ENCODE measurements at places on chromosomes 4 and X. TPM values are rescaled to one million over a fixed set of nuclear protein-coding genes. Genes with fewer than 3 reads are reported as not detected.

- no peak for DNase-seq
Observed at GRCh38 chr4:184651899-184652298, 2.4 kb downstream of the PRIMPOL start.

DNA sequence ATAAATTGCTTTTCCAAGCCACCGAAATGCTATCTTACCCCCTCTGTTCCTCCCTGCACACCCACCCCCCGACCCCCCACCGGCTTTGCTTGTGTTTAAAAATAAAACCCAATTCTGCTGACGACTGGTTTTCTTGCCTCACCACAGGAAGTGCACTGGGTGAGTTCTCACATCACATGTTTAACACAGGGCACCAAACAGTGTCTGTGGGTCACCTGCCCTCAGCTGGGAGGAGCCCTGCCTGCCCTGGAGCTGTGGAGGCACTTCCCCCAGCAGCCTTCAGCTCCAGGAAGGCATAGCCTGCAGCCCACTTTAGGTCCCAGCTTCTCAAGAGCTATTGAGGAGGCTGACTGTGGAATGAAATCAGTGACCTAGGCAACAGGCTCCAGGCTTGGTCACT is 8.8 kb downstream of the TMEM255A start:
- no peak for DNase-seq

- DNase-seq: no peak
Observed at GRCh38 chr4:41989994-41990364, 351 bp upstream of the SLC30A9 start.

DNA sequence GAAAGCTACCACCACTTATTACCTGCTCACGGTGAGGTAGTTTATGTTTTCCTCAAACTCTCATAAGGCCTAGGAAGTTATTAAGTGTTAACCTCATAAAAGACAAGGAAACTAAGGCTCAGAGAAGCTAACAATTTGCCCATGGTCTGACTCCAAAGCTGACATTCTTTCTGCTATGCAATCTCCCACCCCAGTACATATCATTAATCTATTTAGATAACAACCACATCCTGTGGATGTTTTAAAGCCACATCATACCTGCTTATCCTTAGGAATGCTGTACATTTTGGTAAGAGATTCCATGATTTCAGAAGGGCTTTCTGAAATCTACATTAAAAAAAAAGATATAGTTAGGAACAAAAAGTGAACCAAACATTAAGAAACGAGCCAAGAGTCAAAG is 55.4 kb downstream of the HUWE1 start:
- no peak for DNase-seq

DNA sequence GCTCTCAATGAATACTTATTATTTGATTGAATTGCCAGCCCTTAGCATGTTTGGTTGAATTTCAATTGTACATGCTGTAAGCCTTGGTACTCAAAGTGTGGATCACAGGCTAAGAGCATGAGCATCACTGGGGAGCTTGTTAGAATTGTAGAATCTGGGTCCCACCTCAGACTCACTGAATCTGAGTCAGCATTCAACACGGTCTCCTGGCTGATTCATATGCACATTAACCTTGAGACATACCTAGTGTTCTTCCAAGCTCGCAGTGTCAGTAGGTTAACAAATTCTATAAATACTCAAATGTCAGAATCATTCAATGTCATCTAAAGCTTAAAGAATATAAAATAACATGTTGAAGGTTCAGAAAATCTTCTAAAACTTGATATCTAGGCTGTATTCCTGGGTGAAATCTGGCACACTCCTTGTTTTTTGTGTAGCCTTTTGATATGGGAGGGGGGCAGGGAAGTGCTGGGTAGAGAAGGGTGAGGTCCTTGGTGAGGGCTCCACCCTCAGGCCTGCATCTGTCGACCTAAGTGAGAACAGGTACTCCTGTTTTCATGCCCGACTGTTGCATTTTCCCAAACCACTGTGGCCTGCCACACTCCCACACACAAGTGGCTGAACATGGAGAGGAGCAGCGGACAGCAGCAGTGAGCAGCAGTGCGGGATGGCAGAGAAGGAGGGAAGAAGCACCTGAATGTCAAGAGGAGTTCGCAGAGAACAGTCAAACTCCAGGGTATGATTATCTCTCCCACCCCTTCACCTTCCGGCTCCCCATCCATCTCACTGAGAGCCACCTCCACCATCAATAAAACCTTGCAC is 529.6 kb upstream of the IGFBP7 start:
- DNase-seq: no peak

DNA sequence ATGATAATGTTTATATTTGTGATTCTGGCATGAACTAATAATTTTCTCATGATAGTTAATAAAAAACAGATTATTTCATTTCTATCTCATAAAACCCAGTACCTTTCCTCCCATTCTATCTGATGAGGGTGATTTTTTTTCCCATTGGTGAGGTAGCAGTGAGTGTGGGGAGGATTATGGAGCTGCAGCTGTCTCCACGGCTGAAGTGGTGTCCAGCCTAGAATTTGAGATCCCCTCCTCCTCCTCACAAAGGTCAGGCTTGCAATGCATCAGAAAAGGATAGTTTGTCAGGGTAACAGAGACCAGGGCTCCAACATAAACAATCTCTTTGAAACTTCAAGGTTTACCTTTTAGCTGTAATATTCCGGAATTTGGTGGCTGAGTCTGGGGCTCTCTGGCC is 60.9 kb downstream of the C4orf51 start:
- DNase-seq: no peak

- no peak for DNase-seq
Observed at GRCh38 chr4:150009533-150009932, 68.7 kb upstream of the DCLK2 start.

DNA sequence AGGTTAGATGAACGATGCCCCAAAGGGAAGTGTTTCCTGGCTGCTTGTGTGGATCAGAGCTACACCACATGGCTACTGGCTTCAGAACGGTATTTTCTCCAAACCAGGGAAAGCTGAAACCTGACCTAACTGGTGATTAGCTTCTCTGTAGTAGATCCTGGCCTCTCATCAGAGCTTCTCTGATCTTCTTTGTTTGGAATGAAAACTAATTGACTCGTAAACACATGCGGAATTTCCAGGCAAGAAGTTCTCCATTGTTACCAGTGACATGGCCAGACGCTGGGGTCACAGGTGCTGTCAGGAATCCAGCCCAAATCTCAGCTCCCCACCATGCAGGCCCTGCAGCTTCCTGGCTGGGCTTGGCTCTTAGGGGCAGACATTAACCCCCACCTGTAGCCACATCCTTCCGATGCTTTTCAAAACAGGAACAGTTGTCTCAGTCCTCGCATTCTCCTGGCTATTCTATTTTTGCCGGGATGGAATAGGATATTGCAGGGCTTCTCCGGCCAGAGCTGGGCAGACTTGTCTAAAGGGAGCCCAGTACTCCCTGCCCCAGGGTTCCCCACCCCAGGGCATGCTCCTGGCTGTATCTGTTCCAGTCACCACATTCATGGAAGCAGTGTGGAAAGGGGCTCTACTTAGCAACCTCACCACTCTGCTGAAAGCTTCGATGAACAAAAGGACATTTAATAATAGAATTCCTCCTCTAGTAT is 305.4 kb upstream of the F9 start:
- no peak for DNase-seq

- DNase-seq: no peak
Observed at GRCh38 chrX:105822138-105823091, at the start of gene NRK. TSS of gene NRK (plus strand) at chrX:105822539. CDS start at chrX:105822846, 307 bp downstream.

- DNase-seq: no peak
Observed at GRCh38 chr4:3792813-3793212, 26.6 kb downstream of the ADRA2C start.

DNA sequence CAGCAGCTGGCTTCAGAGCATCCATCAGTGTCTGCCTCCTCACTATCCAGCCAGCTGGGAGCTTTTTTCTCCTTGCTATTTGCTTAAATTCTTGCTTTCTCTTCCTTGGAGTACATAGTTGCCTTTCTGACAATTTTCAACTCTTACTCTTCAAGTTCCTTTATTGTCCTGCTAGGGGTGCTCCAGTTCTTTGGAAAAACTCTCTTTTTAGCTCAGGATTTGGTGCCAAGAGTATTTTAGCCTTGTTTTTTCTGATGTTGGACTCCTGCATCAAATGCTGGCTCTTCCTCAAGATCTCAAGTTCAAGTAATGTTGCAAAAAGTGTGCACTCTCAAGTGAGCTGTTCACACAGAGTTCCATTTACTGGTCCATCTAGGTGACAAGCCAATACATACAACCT is 126.4 kb downstream of the KDR start:
- no peak for DNase-seq

DNA sequence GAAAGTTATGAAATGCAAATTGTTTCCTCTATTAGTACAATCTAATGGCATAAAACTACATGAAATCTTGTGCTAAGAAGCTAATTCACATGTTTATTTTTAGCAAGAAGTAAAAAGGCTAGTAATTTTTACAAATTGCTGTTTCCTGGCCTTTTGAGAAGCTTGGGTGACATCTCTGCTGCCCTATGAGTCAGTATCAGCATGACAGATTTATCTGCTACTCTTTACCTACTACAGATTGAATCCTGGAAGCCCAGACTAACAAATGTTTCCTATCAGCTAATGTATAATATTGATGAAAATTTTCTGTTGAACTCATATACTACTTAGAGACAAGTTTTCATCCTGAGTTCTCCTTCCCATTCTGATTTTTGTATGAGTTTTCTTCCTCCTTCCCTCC is 232.4 kb downstream of the DCTD start:
- DNase-seq: no peak

DNA sequence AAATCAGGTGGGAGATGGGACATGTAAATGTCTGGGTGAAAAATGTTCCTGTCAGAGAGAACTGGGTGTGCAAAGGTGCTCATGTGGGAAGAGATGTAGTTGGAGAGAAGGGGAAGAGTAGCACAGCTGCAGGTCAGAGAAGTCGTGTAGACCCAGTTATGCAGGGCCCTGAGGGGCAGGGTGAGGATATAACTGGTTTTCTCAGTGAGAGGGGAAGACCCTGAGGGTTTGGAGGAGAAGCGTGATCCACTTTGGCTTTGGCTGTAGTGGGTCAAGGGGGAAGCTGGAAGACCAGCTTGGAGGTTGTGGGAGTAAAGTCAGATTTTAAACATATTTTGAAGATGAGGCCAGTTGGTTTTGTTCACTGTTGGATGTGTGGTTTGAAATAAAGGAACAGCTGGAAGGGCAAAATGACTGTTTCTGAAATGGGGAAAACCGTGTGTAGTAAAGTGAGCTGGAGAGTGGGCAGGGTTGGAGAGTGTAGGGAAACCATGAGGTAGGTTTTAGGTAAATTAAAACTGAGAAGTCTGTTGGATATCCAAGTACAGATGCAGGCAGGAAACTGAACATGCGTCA is 44.2 kb downstream of the NAP1L5 start:
- no peak for DNase-seq

- DNase-seq: no peak
Observed at GRCh38 chr4:80967346-80967745, 63.2 kb upstream of the BMP3 start.

DNA sequence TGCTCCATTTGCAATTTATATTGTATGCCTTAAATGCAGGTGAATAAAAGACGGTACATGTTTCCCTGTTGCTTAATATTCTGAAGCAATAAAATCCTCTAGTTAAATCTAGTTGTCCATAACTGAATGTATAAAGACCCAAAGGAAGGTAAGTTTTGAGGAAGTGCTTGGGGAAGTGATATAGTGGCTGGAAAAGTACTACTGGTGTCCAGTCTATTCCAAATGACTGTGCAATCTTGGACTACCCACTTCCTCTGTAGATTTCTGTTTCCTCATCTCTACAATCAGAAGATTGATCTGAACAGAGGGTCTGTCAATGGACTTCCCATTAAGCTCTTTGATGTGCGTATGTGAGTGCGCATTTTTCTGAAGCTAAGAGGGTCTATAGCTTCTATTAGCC is 17.0 kb downstream of the SNCA start:
- DNase-seq: no peak

DNA sequence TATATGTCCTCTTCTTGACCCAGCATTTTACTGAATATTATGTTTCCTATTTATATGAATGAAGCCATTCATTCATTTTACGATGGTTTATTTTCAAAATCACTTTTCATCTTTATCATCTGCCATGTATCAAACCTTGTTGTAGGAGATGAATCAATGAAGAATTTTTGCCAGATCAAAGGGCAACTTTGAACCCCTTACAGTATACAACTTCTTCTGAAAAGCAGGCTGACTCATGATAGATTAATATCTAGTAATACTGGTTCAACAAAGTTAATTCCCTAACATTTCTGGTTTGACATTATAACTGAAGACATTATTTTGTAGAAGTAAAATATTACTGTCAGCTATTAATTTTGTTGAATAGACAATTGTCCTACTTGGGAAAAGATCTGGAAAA is 226.0 kb downstream of the RPA4 start:
- DNase-seq: peak; percentile 19

DNA sequence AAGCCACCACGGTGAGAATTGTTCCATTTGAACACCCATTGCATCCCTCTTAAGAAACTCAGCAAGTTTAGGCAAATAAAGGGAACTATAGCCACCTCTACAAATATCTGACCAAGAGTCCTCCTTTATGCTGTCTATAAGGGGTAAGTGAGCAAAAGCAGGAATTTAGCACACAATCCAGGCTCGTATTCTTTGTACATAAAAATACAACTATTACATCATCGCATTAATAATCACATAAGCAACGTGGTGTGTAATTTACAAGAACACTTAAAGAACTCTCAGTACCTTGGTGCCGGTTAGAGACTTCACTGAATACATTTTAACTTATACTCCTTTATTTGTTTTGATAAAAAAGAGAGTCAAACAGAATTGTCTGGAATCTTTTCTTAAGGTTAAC is 38.8 kb downstream of the PALLD start:
- no peak for DNase-seq

DNA sequence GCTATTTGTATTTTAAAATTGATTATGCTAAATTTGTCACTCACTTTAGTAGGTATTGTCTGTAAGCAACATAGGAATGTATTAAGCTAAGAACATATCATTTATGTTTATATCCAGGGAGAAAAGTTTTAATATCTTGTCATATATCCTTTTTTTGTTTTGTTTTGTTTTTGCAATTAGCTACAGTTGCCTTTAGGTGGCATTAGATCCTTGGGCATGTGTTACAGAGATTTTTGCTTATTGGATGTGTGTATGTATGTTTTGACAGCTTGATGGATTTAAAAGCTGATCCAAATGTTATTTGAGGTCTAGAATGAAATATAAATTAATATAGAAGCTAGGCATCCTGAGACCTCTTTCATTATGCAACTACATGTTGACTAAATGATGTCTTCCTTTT is 36.1 kb upstream of the OTUD4 start:
- peak; percentile 24 for DNase-seq

GRCh38 chr4:158261480-158261879 is 51.2 kb downstream of the TMEM144 start:
- DNase-seq: no peak

DNA sequence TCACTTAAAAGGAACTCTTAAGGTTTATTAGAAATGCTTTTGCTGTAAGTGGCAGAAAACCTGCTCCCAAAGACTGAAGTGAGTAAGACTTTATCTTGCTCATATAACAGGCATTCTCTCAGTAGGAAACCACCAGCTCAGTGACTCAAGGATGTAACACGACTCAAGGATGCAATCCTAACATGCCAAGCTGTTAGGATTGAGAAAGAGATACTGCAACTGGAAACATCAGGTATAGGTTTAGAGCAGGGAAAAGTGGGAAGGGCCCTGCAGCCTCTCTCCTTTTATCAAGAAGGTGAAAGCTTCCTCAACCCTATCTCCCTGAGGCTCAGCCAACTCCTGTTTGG is 11.9 kb upstream of the SLC9A7 start:
- DNase-seq: no peak

CAPN6 gene
- total RNA-seq: 0.10 TPM

HPGDS gene
- total RNA-seq: not detected

ARX gene
- 0.22 TPM for total RNA-seq

Data from HCT116 (cell line).